ENCODE measurements at places on chromosomes 3 and 15.

- no peak for DNase-seq
Measured at GRCh38 chr3:127037021-127037400, 54.1 kb downstream of the PLXNA1 start.

DNA sequence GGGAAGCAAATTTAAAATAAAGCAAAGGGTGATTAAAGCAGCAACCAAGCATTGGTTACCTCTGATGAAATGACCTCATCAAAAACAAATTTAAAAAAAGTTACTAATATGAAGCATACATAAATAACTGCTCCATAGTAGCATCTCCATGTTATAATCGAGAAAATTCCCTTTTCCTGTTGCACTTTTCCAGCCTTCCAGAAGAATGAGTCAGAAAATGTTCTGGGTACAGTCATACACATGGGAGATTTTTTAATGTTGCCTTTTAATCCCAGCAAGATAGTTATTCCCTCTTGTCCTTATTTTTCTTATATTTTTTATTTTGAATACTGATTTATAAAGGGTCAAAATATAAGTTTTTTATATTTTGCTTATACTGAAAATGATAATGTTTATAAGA is 2.6 kb upstream of the TMCO5A start:
- peak; percentile 88 for DNase-seq

- no peak for DNase-seq
Measured at GRCh38 chr15:90583471-90584252, 53.9 kb downstream of the CRTC3 start.

GRCh38 chr3:44114142-44114541 is 127.5 kb upstream of the TOPAZ1 start:
- peak; percentile 40 for DNase-seq

DNA sequence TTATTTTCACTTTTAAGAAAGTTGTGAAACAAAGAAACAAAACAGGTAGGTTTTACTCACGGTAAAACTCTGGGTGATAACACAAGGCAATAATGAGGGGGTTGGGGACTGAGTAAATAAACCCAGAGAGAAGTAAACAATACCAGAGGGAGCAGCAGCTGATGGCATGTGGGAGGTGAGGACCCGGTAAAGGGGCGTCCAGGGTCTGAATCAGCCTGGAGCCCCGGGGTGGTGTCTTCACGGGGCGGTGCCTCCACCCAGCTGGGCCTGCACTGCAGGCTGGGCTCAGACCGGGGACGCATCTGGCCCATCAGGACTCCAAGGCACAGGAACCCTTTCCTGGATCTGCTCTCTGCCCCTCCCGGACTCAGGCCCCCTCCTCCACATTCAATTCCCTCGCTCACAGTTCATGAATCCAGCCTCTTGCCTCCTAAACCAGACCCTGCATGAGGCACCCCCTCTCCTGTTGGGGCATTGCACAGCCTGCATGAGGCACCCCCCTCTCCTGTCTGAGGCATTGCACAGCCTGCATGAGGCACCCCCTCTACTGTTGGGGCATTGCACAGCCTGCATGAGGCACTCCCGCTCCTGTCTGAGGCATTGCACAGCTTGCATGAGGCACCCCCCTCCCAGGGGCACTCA is 73.9 kb upstream of the MFGE8 start:
- no peak for DNase-seq

DNA sequence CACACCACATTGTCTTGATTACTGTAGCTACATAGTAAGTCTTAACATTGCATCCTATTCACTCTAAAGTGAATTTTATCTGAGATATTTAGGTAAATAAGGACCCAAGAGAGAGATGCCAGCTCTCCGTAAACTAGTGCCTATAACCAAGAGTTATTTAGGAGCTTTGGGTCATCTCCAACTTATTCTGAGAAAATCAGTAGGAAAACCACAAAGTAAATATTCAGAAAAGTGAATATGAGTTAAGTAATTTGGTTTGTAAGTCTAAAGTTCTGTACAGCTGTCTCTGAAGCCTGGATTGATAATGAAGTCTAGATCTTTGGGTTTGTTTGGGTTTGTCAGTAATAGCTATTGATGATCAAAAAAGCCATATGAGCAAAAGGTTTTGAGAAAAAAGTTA is 120.0 kb downstream of the FNDC3B start:
- DNase-seq: peak; percentile 56

DNA sequence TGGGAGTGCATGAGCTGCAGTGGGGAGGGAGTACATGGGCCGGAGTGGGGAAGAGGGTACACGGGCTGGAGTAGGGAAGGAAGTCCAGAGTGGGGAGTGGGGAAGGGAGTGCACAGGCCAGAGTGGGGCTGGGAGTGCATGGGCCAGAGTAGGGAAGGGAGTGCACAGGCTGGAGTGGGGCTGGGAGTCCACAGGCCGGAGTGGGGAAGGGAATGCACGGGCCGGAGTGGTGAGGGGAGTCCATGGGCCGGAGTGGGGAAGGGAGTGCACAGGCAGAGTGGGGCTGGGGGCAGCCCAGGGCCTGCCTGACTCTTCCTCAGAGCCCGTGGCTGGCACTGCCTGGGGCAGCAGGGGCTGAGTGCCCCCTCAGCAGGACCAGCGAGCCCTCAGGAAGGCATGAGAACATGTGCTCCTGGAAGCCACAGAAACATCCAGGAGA is 40.7 kb downstream of the KLF15 start:
- no peak for DNase-seq

DNA sequence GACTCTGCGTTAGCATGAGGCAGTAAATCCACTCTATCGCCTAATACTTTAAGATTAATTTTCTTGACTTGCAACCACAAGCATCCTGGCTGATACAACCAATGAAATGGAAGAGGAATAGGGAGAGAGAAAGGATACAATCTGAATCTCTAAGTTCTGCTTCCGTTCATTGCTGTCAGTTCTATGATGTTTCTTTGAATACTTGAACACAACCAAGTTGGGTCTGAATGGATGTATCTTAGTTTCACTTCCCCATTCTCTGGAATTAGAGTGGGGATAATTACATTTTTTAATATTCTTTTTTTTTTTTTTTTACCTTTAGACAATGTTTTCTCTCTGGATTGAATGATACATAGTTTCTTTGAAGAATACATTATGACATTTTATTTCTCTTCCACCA is 22.9 kb downstream of the PDE8A start:
- no peak for DNase-seq

DNA sequence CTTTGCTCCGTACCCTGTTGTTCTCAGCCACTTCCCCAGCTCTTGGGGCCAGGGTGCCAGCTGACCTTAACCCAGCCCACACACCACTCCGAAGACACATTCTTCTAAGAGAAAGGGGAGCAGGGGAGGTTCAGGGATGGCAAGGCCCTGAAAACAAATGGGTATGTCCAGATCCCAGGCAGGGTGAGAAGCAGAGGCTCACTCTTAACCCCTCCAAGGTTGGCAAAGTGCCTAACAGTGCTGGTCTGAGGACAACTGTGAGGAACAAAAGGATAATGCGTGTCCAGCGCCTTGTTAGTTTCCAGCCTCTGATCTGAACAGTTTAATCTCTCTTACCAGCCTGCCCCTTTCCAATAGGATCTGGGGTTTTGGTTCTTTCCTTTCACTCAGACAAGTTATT is 1.5 kb downstream of the TMEM44 start:
- DNase-seq: no peak

- no peak for DNase-seq
Measured at GRCh38 chr3:129014148-129014547, 13.0 kb downstream of the EFCC1 start.

DNA sequence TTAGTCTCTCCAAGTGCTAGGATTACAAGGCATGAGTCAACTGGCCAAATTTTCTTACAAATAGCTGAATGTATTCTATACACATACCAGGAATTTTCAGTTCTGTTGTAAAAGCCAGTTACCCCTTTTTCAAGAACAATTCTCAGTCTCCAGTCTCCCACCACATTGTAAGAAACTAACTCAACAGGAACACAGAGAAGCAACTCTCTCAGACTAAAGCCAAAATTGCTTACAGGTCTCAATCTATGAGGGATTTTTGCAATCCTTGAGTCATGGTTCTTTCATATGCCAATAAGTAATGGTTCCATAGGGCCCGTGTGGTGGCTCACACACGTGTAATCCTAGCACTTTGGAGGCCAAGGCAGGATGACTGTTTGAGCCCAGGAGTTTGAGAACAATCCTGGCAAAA is 8.5 kb downstream of the IP6K2 start:
- DNase-seq: peak; percentile 49

DNA sequence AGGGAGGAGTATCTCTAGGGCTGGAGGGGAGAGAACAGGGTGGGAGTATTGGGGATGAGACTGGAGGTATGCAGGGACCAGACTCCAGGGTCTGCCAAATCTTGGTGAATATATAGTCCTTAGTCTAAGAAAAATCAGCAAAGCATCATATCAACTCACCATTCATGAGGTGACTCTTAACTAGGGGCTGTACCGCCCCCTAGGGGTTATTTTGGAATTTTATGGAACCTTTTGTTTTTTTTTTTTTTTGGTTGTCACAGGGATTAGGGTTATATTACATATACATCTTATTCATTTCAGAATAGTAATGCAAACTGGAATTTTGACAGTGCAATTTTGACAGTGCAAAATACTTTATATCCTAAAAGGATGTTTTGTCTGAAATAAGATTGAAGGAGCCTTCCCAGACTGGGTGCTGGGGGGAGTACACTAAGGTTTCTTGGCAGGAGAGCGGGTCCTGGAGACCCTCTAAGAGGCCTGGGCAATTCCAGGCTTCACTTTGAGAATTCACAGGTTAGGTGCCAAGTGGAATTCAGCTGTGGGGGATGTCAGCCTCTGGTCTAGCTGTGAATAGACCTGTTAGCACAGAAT is 7.5 kb downstream of the CMTM7 start:
- peak; percentile 62 for DNase-seq

DNA sequence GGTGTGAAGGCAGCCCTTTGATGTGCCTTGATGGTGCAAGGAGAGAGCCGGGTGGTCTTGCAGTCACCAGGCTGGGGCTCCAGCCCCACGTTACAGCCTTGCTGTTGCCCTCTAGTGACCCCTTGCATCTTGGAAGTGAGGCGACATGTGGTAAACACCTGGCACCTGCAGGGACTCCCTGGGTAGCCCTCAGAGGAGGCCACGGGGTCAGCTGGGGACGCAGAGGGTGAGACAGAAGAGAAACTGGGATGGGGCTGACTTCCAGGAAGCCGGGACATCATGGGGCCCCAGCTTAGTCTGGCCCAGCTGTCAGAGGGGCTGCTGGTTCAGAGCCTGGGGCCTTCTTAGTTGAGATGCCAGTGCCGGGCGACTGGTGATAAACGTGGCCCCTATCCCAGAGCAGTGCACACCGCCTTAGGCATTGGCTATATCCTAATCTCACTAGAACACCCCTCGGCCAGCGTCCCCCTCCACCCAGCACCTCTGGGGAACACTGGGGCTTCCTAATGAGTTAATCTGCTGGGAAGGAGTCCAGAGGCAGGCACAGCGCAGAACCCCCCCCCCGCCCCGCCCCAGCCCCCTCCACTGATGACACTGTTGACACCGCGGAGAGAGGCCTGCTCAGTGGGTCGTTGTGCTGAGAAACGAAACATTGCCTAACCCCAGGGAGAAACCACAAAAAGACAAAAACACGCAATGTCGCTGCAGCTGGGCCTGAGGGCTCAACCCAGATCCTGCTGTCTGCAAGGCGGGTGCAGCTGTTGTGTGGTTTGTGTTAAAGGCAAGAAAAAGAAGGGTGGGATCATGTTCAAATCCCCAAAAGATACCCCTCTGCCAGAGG is 60.5 kb upstream of the KLF13 start:
- peak; percentile 29 for DNase-seq

DNA sequence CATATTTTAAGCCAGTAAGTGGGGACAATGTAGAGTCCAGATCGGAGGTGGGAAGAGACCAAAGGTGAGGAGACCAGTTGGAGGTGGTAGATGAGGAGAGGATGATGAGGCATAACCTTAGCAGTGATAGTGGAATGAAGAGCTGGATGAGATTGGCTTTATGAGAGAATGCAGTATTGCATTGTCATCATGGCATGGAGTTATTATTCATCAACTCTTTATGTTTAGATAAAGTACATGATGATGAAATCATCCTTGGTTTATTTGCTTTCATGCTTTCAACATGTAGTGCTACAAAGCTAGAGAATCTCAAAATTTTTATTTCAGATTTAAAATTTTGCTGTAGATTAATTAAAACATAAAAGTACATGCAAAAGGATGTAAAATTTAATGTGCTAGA is 64.0 kb downstream of the PPM1L start:
- no peak for DNase-seq

DNA sequence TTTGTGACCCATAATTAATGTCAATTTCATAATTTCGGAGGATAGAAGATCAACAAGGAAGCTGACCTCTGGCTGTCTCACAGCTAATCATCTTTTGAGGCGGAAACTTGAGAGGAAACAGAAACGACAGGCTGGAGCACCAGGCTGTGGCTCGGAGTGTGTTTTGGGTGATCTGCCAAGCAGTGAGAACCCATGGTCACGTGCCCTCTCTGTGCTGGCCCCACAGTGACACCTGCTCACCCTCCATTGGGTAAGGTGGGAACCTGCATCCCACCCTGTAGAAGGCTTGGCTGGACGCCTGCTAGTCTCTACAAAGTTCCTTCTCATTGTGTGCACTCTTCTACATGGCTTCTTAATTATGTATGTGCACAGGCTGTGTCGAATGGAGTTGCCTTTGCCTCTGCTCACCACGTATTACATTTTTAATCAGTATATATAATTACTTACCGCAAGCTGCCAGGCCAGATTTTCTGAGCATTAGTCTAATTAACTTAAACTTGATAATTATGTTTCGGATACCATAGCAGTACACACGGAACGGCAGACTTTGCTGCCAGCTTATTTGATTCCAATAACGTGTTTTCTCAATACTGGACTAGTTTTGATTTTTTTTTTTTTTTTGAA is 719.4 kb upstream of the CFAP20DC start:
- no peak for DNase-seq

DNA sequence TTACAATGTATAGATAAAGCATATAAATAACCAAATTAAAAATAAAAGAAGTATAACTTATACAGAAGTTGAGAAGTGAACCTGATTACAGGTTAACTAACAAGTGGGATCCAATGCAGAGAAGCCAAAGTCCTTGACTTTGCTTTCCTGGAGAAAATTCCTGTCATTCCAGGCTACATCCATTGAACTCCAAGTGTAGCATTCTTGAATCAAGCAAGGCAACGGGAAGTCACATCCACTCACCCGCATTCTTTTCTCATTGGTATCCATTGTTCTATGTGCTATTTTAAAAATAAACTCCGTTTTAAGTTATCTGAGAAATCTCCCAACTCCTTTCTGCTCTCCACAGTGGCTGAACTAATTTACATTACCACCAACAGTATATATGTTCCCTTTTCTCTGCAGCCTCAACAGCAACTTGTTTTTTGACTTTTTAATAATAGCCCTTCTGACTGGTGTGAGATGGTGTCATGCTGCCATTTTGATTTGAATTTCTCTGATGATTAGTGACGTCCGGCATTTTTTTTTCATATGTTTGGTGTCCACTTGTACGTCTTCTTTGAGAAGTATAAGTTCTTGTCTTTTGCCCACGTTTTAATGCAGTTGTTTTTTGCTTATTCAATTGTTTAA is 534.3 kb downstream of the ROBO1 start:
- DNase-seq: peak; percentile 62
